Nephron progenitor cell (in vitro differentiated cells): ENCODE measurements at places on chromosomes 4 and X.
A peak's percentile ranks its signal among the peaks of the same experiment; 100 is the strongest.

DNA sequence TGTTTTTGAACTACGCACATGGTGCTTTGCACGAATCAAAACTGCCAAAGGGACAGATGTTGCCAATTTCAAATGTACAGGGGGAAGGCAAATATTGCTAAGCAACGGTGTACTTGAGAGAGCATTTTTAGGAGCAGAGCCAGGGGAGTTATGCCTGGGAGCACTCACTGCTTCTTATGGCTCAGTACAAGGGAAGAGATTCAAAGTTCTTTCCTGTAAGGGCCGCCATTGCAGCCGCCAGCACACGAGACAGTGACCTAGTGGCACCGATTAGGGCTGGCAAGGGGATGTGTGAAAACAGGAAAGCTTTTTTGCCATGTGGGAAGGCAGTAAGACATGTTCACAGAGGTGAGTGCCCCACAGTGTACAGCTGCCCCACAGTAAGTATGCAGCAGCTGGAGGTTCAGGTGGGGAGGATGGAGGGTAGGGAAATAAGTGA, 133.8 kb downstream of the AFF1 start:
- no peak overlapping the region for H3K4me3 ChIP-seq
- H3K27me3 ChIP-seq, result peaks cover 3% of the 10 kb centered on the region
- DNase-seq, result no peak
- H3K27ac ChIP-seq, result peak overlapping the region; percentile 50
- peaks cover 65% of the 10 kb centered on the region for H3K4me1 ChIP-seq
- peaks cover 57% of the 10 kb centered on the region for H3K36me3 ChIP-seq

DNA sequence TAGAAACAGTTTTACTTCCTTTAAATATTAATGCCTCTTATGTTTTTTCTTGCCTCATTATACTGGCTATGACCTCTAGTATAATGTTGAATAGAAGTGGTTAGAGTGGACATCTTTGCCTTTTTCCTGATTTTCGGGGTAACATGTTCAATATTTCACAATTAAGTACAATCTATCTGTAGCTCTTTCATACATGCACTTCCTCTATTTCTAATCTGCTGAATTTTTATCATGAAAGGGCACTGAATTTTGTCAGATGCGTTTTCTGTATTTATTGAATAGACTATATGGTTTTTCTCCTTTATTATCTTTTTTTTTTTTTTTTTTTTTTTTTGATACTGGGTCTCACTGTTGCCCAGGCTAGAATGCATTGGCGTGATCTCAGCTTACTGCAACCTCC, 29.0 kb downstream of the MECP2 start:
- H3K36me3 ChIP-seq, result peaks cover 8% of the 10 kb centered on the region
- no peak overlapping the region for H3K4me3 ChIP-seq
- peaks cover 6% of the 10 kb centered on the region for H3K27me3 ChIP-seq
- H3K4me1 ChIP-seq, result peaks cover 7% of the 10 kb centered on the region
- DNase-seq, result no peak

GRCh38 chrX:39736216-39737211, 361.2 kb downstream of the BCOR start:
- DNase-seq, result no peak
- no peak overlapping the region for H3K4me3 ChIP-seq
- H3K27me3 ChIP-seq, result peaks cover 56% of the 10 kb centered on the region
- H3K36me3 ChIP-seq, result no peaks in the 10 kb centered on the region

DNA sequence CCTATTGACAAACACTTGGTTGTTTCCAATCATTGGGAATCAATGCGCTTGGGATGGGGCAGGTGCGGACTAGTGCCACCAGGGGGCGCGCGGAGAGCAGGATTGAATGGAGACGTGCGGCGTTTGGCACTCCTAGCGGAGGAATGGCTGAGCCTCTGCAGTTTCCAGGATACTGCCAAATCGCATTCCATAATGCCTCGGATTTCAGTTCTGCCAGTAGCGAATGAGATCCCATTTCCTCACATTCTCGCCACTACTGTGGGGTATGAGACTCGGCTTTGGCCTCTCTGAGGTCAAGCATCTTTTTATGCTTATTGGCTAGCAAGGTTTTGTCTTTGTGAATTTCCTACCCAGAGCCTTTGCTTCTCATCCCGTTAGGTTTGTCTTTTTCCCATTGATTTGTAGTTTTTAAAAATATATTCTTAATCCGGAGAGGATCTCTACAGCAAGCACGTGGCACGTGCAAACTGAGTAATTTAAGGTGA, 28.7 kb downstream of the CLDN34 start:
- no peak overlapping the region for H3K4me3 ChIP-seq
- H3K4me1 ChIP-seq, result no peaks in the 10 kb centered on the region
- no peak overlapping the region for H3K27ac ChIP-seq
- no peaks in the 10 kb centered on the region for H3K27me3 ChIP-seq
- H3K36me3 ChIP-seq, result peaks cover 8% of the 10 kb centered on the region

DNA sequence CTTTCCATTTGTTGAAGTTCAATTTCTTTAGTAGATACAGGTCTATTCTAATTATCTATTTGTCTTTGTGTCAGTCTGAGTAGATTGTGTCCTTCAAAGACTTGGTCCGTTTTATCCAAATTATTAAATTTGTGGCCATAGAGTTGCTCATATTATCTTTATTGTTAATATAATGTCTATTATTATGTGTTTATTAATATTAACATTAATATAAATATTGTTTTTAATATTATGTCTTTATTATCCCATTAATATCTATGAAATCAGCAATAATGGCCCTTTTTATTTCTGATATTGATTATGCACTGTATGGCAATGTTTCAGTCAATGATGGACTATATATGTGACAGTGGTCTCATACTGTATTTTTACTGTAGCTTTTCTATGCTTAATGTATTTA, 2067.3 kb upstream of the AGA start:
- H3K36me3 ChIP-seq, result no peaks in the 10 kb centered on the region
- no peak overlapping the region for H3K27ac ChIP-seq
- H3K27me3 ChIP-seq, result peaks cover 6% of the 10 kb centered on the region

GRCh38 chr4:184596617-184597185, 52.5 kb downstream of the CASP3 start:
- DNase-seq, result no peak
- H3K4me1 ChIP-seq, result peaks cover 19% of the 10 kb centered on the region
- H3K27ac ChIP-seq, result peak overlapping the region; percentile 54
- no peak overlapping the region for H3K4me3 ChIP-seq
- H3K36me3 ChIP-seq, result no peaks in the 10 kb centered on the region

- H3K27me3 ChIP-seq, result no peaks in the 10 kb centered on the region
- H3K36me3 ChIP-seq, result no peaks in the 10 kb centered on the region
- H3K4me3 ChIP-seq, result no peak overlapping the region
- H3K4me1 ChIP-seq, result no peaks in the 10 kb centered on the region
- DNase-seq, result no peak
These were observed 2049.7 kb downstream of the ARAP2 start for GRCh38 chr4:34194585-34194984.

DNA sequence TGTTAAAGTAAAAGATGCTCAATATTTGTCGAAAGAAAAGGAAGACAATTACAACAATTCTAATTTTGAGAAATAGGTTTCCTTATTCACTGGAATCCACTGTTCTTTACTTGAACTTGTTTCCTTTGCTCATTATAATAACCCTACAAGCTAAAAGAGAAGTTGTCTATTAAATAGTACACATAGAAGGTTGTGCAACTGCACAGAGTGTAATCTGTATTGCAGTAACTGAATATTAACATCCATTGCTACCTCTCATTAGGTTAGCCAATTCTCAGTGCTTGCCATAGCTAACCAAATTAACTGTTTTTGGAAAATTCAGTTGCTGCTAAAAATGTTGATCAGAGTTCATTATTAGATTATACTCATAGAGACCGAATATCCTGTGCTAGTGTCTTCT, 120.0 kb downstream of the PDLIM5 start:
- H3K4me3 ChIP-seq, result peak overlapping the region; percentile 29
- peaks cover 15% of the 10 kb centered on the region for H3K36me3 ChIP-seq
- no peaks in the 10 kb centered on the region for H3K27me3 ChIP-seq
- H3K27ac ChIP-seq, result peak overlapping the region; percentile 100
- peaks cover 79% of the 10 kb centered on the region for H3K4me1 ChIP-seq

GRCh38 chrX:13123857-13124345, 79.5 kb upstream of the FAM9C start:
- no peaks in the 10 kb centered on the region for H3K27me3 ChIP-seq
- peaks cover 40% of the 10 kb centered on the region for H3K4me1 ChIP-seq
- H3K27ac ChIP-seq, result no peak overlapping the region
- no peak for DNase-seq
- H3K36me3 ChIP-seq, result no peaks in the 10 kb centered on the region

- peaks cover 14% of the 10 kb centered on the region for H3K4me1 ChIP-seq
- no peaks in the 10 kb centered on the region for H3K36me3 ChIP-seq
- H3K4me3 ChIP-seq, result peak overlapping the region; percentile 83
- DNase-seq, result no peak
- H3K27me3 ChIP-seq, result peaks cover 63% of the 10 kb centered on the region
- H3K27ac ChIP-seq, result no peak overlapping the region
These were observed 1.5 kb downstream of the ARAP2 start for GRCh38 chr4:36242629-36243354.

DNA sequence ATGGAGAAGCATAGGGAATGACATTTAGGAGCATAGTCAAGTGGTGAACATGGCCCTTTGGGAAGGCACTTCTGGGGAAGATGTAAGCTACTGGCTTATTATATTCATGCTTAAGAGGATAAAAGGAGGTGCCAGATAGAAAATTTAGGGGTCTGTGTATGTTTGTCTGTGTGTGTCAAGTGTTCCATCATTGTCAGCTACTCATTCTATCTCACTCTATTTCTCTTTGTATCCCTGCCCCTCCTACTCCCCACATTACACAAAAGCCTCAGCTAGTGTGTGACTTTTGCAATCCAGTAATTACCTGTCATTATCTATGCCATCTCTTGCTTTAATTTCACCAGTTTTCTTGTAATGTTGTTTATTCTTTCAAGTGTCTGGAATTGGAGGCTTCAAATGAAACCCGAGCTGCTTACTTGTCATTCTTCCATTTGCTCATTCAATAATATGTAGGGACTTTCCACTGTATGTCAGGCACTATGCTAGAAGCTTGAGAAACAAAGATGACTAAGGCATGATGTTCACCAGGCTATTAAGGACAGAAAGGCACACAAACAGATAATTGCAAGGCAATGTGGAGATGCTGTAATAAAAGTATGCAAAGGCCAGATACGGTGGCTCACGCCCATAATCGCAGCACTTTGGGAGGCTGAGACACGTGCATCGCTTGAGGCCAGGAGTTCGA, 229.8 kb upstream of the TEX13C start:
- H3K4me3 ChIP-seq, result no peak overlapping the region
- H3K4me1 ChIP-seq, result peaks cover 7% of the 10 kb centered on the region
- no peak for DNase-seq
- no peaks in the 10 kb centered on the region for H3K27me3 ChIP-seq
- H3K36me3 ChIP-seq, result no peaks in the 10 kb centered on the region

GRCh38 chrX:15056044-15056443, 182.8 kb downstream of the MOSPD2 start:
- no peaks in the 10 kb centered on the region for H3K36me3 ChIP-seq
- no peaks in the 10 kb centered on the region for H3K4me1 ChIP-seq
- H3K27ac ChIP-seq, result no peak overlapping the region
- H3K27me3 ChIP-seq, result peaks cover 2% of the 10 kb centered on the region
- H3K4me3 ChIP-seq, result no peak overlapping the region

- DNase-seq, result no peak
- H3K27me3 ChIP-seq, result no peaks in the 10 kb centered on the region
- H3K36me3 ChIP-seq, result no peaks in the 10 kb centered on the region
- peaks cover 4% of the 10 kb centered on the region for H3K4me1 ChIP-seq
These were observed 1981.3 kb upstream of the IGFBP7 start for GRCh38 chr4:59091146-59092142.

- peaks cover 9% of the 10 kb centered on the region for H3K4me1 ChIP-seq
- no peak overlapping the region for H3K27ac ChIP-seq
- no peak for DNase-seq
These were observed 85.5 kb downstream of the CAMK2D start for GRCh38 chr4:113675731-113676697.

GRCh38 chrX:118974088-118974907, at the start of gene LONRF3:
Gene LONRF3, plus strand, starts transcription at chrX:118974618. Its CDS starts 163 bp downstream, at chrX:118974781.
- H3K4me1 ChIP-seq, result peaks cover 14% of the 10 kb centered on the region
- peaks cover 100% of the 10 kb centered on the region for H3K27me3 ChIP-seq
- no peaks in the 10 kb centered on the region for H3K36me3 ChIP-seq
- peak within 1 kb of the TSS; percentile 81 for H3K4me3 ChIP-seq

GRCh38 chrX:123357941-123358340, 173.9 kb downstream of the GRIA3 start:
- no peak overlapping the region for H3K27ac ChIP-seq
- peaks cover 10% of the 10 kb centered on the region for H3K4me1 ChIP-seq
- no peak overlapping the region for H3K4me3 ChIP-seq
- peaks cover 53% of the 10 kb centered on the region for H3K36me3 ChIP-seq
- H3K27me3 ChIP-seq, result no peaks in the 10 kb centered on the region
